ENCODE measurements at places on chromosomes 12 and 14.
A peak's percentile ranks its signal among the peaks of the same experiment; 100 is the strongest.

- DNase-seq, result no peak
These were observed 710.5 kb downstream of the NOVA1 start for GRCh38 chr14:25887251-25887878.

DNA sequence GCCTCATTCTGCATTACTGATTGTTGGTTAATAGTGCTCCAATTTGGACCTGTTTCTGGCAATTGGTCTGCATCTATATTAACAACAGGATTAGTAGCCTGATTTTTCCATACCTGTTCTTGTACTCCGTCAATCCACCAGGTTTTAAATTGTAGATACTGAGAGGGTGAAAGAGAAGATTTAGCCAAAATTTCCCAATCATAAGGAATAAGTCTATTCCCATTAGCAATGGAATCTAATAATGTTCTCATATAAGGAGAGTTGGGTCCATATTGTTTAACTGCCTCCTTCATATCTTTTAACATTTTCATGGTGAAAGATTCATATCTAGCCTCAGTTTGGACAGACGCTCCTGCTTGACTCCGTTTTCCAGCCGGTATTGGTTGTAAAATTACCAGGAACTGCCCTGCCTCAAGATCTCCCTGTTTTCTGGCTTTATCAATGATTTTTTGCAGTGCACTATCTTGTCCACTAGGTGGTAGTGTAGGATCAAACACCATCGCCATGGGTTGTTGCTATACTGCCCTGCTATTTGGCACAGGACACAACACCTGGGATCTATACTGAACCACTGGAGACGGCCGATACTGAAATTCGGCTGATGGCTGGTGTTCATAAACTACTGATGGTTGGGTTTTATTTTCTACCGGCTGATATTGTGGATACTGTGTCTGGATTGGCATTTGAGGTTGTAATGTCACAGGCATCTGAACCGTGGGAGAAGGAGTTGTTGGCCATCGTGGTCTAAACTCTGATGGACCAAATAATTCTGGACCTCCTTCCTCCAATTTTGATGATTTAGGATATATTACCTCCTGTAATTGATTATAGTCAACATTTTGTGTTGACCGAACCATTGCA lies 25.2 kb downstream of the DHRS4L2 start:
- DNase-seq, result peak; percentile 53

DNA sequence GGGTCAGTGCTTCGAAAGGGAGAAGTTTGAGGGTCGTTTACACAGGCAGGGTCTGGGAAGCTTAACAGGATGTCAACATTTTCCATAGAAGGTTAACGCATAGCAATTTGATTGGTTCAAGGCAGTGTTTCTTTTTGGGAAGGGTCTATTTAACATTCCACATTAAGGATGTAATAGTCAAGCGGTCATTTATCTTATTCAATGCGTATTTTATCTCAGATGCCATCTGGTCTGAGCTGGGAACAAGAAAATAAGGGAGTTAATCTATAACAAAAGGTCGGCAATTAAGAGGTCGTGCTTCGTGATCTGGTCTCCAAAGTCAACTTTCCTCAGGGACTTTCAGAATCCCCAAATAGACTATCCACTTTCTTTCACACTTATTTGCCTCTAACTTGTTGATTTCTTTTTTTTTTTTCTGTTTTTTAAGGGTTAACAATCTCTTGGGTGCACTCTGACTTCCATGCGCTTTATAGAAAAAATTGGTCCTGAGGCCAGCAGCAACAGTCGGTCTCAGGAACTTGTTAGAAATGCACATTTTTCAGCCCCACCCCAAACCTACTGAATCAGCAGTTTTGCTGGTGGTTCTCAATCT lies 550 bp upstream of the RESF1 start:
- DNase-seq, result no peak

GRCh38 chr14:32914391-32914790 lies 24.3 kb upstream of the NPAS3 start:
- no peak for DNase-seq

- peak; percentile 32 for DNase-seq
These were observed at the start of gene ASPG for GRCh38 chr14:104085032-104085888. TSS of gene ASPG (plus strand) at chr14:104085700. CDS start at chr14:104085771, 71 bp downstream.

DNA sequence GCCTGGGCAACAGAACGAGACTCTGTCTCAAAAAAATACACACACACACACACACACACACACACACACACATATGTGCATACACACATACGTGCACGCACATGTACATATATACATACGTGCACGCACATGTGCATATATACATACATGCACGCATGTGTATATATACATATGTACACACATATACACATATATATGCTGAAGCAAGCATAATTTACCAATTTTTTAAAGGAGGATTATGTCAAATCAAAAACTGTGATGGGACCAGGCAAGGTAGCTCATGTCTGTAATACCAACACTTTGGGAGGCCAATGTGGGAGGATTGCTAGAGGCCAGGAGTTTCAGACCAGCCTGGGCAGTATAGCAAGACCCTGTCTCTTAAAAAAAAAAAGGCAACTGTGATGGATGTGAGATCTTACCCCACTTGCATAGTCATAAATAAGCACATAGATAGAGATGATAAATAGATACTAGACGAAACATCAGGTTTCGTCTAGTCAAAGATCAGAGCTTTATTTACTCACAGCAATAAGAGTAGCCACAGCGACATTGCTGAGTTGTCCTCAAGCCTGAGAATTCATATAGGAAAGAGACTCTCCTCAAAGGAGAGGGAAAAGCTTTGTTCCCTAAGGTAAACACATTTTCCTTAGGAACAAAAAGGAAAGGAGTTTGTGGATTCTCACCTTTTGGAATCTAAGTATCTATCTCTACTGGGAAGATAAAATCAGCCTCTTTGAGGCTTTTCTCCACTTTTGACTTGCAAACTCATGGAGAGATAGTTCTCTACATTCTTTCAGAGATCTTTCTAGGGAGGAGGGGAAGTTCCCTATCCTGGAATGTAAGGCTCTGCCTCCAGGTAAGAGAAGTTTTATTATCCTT lies 74.7 kb upstream of the AMN1 start:
- DNase-seq, result no peak

- no peak for DNase-seq
These were observed 12.9 kb downstream of the BRI3BP start for GRCh38 chr12:125006365-125006764.

DNA sequence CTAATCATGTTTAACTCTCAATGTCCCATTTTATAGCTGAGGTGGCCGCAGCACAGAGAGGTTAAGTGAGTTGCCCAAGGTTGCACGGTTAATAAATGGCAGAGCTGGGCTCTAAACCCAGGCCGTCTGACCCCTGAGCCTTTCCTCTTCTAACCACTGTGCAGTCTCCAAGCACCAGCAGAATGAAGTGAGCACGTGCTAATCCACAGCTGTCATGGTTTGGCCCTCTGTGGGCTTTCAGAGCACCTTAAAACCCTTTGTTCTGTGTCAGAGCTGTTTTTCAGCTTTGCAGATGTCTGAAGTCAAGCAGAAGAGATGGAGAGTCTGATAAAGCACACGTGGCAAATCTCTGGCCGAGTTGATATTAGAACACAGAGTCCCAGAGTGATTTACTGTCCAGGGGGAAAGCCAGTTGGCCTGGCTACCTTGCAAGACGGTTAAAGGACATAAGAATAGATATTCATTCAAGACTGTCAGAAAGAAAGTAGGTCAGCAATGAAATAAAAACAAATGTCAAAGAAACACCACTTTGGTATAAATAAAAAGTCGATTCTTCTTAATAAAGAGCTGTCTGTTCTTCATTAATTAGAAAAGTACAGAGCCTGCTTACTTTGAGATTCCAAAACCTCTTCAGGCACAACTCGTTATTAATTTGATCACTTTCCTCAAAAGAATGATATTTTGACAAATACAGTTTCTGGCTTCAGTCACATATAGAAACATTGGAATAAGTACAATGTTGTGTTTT lies 107.3 kb downstream of the CRADD start:
- peak; percentile 47 for DNase-seq

- peak; percentile 79 for DNase-seq
These were observed at the start of gene TC2N for GRCh38 chr14:91867316-91867988. TSS of gene TC2N (minus strand) at chr14:91867536. CDS start at chr14:91813769, 53,767 bp downstream.

GRCh38 chr14:105071942-105072341 lies 6.7 kb upstream of the GPR132 start:
- DNase-seq, result no peak

GRCh38 chr12:9237286-9237685 lies 29.1 kb upstream of the PZP start:
- no peak for DNase-seq

DNA sequence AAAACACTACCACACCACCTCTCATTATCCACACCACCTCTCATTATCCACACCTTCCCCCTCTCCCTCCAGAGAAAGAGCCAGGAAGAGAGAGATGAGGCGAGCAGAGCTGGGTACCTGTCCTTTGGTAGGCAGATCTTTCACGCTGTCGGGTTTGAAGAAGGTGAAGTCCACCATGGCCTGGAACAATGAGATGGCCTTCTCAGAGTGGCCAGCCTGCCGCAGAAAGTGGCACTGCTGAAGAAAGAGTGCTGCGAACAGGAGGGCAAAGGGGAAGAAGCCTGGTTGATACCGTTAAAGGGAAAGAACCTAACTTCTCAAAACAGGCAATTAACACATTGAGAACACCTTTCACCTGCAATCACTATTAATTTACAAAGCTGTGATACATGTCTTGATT lies 30.6 kb downstream of the NRDE2 start:
- no peak for DNase-seq

GRCh38 chr14:33602396-33602795 lies 348.5 kb downstream of the EGLN3 start:
- DNase-seq, result no peak

DNA sequence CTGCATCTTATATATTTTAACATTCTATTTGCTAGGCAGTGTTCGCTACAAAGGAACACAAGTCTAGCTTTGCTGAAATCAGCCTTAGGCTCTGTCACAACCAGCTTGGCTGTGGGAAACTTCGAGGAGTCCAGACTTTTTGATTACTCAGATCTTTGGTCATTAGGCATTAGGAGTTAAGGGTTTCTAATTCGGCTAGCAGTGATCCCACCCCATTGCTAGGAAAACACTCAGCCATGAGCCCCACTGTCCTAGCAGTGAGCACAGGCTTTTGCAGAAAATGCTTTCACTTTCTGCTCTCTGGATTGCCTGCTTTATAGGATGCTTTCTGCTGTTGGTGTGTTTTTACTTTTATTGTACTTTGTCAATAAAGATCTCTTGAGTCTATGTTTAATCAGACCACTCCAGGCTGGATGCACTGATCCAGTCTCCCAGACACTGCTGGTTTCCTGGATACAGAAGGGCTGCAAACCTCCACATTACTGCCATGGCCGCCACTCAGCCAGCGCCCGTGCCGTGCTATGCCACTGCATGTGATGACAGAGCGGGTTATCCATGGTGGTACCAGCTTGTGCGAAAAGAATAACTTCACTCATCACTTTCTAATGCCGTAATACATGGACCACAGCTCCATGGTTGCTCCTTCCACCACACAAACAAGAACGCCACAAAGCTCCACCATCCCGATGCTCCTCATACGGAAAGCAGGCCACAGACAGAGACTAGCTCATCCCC lies 41.0 kb upstream of the PYGL start:
- DNase-seq, result no peak

GRCh38 chr14:97873291-97873690 lies 1076.1 kb downstream of the VRK1 start:
- DNase-seq, result no peak

DNA sequence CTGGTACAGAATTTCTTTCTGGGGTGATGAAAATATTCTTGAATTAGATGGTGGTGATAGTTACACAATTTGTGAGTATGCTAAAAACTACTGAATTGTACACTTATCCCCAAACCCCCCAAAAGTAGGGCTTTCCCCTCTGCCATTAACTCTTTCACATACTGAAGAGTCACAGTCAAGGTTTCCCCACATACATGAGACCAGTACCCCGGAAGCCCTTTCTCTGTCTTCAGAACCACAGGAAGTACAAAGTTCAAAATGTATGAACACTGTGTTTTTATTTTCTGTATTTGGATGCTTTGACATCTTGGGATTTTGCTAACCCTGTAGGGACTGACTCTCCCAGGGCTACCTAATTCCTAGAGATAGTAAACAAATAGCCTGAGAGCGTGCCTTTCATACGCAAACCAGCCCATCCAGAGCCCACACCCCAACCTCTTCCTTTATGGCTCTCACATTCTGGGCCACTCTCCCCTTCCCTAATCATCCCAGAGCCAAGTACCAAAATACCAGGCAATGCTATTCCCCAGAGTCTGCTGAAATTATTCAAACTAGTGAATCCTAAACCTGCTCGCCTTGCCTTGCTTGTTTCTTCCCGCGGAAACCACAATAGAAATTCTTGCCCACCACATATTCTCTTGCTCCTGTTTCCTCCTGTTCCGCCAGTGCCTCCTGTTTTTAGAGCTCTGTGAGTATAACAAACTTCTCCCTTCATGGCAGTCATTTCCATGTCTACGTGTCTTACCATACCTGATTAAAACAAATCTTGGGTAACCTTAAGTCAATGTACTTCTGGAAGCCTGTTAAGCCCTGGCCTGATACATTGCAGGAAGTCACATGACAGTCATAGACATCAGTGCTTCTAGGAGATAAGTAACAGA lies 524.8 kb downstream of the FUT8 start:
- DNase-seq, result no peak

DNA sequence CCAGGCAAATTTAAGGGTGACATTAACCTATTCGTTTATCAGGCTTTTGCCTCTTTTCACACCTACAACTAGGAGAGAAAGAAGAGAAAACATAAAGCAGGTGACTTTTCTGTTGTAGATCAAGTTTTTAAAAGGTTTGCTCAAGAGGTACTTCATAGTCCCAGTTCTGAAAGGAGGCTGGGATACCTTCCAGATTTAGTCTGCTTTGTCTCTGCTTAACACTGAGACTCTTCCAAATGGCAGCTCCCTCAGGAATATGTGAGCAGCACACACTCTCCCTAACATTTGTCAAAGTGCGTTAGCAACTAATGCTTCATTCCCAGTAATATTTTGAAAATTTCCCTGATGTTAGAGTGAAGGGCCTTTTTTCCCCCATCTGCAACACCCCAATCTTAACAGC lies 133.7 kb upstream of the RASSF8 start:
- DNase-seq, result no peak

- no peak for DNase-seq
These were observed 39.6 kb upstream of the ITPR2 start for GRCh38 chr12:26872625-26873024.

GRCh38 chr14:69288011-69288771 lies 28.2 kb downstream of the GALNT16 start:
- DNase-seq, result no peak

DNA sequence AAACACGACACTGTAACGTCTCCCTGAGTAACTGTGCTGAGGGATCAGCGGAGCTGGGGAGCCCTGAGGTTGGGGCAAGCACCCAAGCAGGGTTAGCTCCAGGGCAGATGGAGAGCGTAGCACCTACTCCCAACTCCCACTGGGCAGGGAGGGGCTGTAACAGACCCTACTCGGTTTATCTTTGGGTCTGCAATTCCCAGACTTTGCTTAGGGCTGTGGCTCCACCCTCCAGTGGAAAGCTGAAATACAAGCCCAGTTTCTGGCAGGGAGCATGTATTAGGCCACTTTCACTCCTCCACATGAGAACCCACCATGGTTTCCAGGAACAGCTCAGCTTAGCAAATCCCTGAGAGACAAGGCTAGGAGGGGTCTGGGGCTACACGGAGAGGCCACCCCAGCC lies 17.3 kb upstream of the TC2N start:
- DNase-seq, result no peak

All from activated CD4-positive, alpha-beta memory T cell treated with anti-CD3 and anti-CD28 coated beads for 36 hours (primary cell).